Globus pallidus (tissue), 1 donor: ENCODE measurements at places on chromosomes 1 and 21.

- peak; percentile 24 for DNase-seq
Observed at GRCh38 chr1:177944016-177944949, 25.6 kb downstream of the SEC16B start.

DNA sequence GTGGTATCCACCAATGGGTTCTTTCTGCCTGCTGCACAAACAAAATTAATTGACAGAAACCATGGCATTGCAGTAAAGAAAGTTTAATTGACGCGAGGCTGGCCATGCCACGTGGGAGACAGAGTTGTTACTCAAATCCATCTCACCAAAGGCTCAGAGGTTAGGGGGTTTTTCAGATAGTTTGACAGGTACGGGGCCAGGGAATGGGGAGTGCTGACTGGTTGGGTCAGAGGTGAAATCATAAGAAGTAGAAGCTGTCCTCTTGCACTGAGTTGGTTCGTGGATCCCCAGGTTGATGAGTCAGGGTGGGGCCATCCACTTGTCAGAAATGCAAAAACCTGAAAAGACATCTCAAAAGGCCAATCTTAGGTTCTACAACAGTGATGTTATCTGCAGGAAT lies 941 bp upstream of the TBCE start:
- DNase-seq: no peak

DNA sequence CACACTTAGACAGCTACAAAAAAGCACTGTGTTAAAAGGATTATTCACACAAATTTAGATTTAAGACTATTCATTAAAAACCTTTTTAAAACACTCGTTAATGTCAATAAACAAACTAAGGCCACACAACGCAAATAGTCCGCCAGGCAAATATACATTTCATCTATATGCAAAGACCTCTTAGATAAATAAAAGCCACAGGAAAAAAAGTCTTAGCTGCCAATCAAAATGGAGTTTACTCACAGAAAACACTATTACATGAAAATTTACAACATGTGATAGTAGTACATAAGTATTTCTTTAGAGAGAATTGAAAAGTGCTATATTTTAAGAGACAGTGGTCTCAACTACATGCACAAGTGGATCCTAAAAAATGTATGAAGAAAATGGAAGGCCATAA lies 2.7 kb upstream of the PHTF1 start:
- no peak for DNase-seq

- DNase-seq: no peak
Observed at GRCh38 chr1:99277066-99277465, 12.8 kb downstream of the PLPPR4 start.

DNA sequence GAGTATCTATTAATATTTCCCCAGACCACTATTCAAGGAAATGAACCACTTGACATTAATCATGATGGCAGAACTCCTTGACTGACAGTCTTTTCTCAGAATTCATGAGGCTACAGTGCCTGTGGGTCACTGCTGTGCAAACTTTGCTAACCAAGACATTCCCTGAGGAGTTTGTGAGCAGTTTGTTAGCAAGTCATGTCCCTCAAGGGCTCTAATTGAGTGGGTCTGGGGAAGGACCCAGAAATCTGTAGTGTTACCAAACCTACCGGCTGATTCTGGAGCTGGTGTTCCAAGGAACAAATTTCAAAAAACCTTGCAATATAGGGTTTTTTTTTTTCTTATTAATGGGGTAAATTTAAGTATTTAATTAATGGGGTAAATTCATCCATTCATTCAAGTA lies 103.2 kb upstream of the VANGL1 start:
- DNase-seq: no peak

- no peak for DNase-seq
Observed at GRCh38 chr1:110062612-110063011, 7.9 kb downstream of the ALX3 start.

DNA sequence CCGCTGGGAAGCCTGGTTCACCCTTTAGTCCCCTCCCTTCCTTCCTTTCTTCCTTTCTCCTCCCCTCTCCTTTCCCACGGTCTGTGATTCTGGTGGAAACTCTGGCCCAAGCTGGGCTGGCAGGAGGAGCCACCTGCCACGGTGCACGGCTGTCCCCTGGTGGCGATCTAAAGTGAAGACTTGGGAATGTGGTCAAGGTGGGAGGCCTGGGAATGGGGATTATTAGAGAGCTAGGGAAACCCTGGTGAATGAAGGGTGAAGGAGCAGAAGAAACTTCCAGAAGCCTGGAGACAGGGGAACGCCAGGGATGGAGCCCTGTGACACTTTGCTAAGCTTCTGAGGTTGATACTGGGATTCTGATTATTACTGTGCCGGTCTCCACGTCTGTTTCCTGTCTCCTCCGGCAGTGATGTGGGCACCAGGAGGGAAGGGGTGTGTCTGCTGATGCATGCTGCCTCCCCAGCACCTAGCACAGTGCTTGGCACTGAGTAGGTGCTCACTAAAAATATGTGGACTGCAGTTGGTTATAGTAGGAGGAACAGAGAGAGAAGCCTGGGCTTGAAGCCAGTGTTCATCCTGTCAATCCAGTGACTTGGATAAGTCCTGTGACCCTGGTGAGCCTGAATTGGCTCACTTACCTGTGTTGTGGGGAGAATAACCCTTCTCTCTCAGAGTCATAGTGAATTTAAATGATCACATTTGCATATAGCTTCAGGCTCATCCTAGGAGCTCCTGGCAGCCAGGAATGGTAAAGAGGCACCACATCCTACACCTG lies 71.2 kb upstream of the NBPF3 start:
- DNase-seq: peak; percentile 75

- no peak for DNase-seq
Observed at GRCh38 chr1:119143706-119144105, 3.3 kb upstream of the WARS2 start.

DNA sequence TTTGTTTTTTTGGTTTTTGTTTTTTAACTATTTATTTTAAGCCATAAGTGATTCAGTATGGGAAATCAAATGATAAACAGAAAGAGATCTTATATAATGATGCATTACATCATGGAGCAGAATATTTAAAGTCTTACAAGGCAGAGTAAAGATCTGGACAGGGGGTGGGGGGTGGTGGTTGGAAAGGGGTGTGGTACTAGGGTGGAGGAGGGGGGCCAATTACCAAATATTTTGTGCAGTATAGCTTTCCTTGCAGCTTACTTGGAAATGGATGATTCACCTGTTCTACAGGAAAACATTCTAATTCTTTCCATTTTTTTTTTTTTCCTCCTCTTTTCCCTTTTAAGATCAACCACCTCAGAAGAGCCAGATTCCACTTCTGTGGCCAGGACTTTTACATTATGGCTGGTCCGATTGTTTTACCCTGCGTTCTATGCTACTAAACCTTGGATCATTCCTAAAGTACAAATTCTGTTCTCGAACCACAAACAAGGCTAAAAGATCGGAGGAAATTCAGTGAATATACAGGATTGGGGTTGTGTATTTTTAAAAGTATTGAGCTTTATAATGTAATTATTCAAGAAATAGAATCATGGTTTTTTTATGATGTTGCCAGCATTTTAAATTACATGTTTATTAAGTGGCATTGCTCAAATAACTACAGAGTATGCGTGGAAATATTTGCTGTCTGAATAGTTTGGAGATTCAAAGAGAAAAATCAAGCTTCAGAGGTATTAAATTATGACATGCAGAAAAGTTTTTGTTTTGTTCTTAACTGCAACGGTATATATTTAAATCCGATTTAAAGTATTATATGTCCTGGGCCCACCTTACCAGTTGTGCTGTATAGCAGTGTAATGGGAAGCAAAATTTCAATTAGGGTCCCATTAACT lies 859.5 kb downstream of the USP25 start:
- no peak for DNase-seq

DNA sequence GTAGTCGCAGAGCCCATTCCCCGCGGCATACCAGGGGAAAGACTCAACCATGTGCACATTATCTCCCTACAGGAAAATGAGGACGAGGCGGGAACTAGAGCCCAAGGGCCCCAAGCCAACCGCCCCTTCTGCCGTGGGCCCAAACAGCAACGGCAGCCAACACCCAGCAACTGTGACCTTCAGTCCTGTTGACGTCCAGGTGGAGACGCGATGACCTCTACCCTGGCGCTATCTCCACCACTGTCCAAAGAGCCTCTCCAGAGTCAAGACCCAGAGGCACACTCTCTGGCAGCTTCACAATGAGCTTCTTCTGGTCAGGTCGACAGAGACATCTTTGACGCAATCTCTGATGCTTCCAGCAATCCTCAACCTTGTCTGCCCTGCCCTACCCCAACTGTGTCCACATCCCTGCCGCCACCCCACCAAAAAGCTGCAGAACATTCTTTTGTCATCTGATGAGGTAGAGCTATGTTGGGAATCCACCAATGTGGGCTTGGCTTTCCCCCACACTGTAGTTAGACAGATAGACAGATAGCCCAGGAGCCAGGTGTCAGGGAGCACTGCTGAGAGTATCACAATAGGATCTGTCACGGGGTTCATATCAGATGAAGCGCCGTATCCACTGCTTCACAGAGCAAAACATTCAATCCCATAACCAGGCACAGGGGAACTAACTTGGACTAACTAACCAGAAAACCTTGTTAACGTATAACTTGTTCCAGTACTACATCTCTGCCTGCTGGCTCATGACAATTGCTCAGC lies 37.4 kb upstream of the SRRM1 start:
- DNase-seq: no peak

GRCh38 chr21:24840287-24840686 lies 767.0 kb downstream of the MRPL39 start:
- DNase-seq: no peak

GRCh38 chr1:7317888-7318287 lies 453.2 kb upstream of the VAMP3 start:
- DNase-seq: no peak

DNA sequence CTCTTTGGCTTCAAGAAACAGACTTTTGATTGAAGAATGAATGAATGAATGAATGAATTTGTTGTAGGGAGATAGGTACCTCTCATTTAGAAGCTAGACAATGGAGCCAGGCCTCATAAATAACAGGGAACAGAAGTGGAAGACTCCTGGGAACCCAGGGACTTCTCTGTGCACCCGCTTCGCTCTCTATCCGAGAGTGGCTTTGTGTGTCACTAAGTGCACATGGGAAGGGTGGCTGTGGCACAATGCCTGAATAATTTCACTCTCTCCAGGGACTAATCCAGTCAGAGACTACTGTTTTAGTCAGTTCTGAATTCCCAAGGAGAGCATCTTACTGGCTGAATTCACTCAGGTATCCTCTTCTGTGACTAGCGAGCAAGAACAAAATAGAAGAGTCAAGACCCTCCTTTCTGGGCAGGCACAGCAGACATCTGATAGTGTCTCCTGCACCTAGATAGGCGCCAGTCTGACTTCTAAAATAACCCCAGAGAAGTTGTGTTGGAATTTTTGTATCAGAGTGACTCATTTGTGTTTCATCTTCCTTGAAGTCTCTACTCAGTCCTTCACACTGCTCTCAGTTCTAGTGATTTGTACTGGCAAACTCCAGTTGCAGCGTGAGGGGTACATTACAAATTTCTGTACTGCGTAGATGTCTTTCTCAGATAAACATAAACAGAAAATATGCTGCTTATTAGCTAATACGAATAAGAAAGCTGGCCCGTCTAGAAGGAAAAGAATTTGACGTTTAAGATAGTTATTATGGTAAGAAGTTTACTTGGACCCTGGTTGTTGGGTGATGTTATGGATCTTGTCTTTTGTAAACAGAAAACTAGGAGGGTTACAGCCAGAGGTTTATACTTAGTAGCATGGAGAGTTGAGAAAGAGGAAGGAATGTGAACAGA lies 34.0 kb downstream of the BACH1 start:
- no peak for DNase-seq

GRCh38 chr21:44935533-44935927 lies 4.3 kb upstream of the SLX9 start:
- DNase-seq: no peak

DNA sequence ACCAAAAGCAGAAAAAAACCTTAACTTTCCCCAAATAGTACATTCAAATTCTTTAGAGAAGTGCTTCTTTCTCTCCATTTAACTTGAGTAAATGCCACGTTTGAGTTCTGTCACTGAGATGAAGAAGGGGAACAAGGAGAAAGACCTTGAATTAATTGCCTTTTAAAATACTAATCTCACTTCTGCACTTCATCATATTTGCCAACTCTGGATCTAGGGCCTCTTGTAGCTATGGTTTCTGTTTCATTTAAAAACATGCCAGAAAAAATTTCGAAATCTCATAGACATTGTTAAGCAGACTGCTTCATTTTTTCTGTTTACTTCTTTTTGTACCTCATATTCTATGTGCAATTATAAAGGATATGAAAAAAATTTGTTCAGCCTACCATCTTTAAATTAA lies 24.6 kb downstream of the MIXL1 start:
- no peak for DNase-seq
